ENCODE measurements at places on chromosomes 5 and 9.

DNA sequence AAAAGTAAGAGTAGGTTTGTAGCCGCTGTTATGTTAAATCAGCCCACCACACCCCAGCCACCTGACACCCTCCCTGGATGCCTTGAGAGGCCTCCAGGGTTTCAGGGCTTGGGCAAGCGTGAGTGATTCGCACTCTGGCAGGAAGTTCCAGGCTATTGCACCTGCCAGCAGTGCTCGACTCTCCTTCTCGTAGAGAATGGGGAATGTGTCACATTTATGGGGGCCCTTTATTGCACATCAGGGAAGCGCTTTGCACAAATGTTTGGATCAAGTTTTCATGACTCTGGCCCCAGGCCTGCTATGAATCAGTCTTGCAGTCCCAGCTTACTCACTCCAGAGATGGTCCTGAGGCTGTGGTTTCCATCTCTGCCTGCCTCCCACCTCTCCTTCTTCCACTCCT, 66.1 kb upstream of the ADRA1B start:
- DNase-seq, result no peak

- no peak for DNase-seq
These were observed 790.1 kb downstream of the EFNA5 start for GRCh38 chr5:106880656-106881055.

- DNase-seq, result no peak
These were observed 133.7 kb downstream of the NMUR2 start for GRCh38 chr5:152271420-152271819.

DNA sequence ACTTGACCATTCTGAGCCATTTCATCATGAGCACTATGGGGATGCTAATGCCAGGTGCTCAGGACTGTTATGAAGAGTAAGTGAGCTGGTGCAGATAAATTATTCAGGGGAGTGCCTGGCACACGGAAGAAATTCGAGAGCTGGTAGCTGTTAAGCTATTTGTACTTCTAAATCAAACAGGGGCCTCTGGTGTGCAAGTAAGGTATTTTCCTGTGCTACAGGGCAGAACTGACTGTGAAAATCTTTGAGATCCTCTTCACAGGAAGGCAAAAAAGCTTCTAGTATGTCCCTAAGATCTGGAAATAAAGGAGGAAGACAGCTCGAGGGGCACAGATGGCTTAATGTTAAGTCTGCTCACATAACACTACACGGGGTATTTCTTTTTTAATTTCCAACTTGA, 106.3 kb upstream of the SPOCK1 start:
- no peak for DNase-seq

DNA sequence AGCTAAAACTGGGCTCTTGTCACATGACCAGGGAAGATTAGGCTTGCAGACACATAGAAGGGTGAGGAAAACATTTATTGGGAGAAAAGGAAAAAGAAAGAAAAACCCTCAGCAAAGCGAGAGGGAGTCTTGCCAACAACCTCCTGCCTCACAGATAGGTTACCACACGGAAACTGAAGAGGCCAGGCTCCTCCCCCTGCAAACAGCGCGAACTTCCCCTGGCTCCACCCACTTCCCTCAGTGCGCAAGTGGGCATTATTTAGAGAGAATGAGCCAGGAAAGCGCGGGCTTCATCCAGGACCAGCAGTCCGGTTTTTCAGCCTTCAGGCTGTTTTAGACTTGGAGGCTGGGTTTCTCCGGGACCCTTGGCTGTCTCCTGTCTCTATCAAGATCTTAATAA, 70.3 kb downstream of the STK32A start:
- no peak for DNase-seq

- no peak for DNase-seq
These were observed 97.7 kb upstream of the PRRC1 start for GRCh38 chr5:127419683-127420257.
